ENCODE measurements at places on chromosomes 12 and 14.

- DNase-seq = no peak
Observed at GRCh38 chr12:3081091-3081490, 3.9 kb downstream of the TSPAN9 start.

DNA sequence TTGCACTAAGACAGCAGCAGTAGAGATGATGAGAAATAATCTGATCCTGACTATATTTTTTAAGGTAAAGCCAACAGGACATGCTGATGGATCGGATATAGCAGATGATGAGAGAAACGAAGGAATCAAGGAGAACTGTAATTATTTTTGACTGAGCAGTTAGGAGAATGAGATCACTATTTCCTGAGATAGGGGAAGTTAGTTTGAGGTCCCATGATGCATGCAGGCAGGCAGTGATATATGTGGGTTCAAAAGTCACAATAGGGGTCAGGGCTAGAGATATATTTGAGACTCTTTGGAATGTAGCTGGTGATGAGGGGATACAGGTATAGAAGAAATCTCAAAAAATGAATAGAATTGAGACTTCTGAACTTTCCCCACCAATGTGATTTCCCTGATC lies 107.6 kb downstream of the GTF2A1 start:
- DNase-seq = no peak

DNA sequence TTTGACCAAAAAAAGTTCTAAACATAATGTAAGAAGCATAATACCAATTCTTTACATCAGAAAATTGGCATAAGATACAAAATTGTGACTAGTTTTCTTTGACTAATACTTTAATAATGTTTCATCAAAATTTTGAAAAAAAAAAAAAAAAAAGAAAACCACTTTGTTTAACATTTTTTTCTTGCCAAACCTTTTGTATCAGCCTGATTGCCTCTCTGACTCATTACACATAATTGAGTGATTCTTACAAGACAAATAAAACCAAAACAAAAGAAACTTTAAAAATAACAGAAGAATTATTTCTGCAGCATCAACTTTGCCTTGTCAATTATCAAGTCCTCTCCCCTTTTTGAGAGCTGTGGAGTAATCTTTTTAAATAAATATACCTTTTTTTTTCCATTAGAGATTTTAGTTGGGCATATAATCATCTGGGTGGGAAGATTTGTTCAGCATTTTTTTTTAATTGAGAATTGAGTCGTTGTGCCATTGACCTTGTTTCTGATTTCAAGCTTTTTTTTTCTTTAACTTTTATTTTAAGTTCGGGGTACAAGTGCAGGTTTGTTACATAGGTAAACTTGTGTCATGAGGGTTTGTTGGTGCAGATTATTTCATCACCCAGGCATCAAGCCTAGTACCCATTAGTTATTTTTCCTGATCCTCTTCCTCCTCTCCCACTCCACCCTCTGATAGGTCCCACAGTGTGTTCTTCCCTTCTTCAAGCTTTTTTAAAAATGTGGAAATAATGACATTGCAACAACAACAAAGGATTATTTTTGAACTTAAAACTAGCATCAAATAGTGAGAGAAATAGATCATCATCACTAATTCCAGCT lies 45.8 kb upstream of the HMGA2 start:
- peak; percentile 86 for DNase-seq

- peak; percentile 84 for DNase-seq
Observed at GRCh38 chr12:115322275-115322674, 638.3 kb upstream of the TBX3 start.

DNA sequence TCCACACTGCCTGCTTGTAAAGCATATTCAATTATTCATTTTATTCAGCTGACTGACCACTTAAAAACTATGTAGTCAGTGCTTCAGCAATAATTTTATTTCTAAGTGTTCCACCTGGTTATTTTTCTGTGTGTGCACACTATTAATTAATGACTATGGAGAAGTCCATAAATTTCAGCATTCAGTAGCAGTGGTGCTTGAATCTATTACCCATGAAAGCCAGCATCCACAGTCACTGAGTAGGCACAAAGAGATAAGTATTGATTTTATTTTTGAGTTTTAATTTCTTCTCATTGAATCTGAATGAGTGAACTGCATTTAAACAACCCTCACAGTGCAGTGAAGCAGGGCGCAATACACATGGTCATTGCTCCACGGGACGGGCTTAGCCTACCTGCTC lies 643.1 kb downstream of the GALC start:
- no peak for DNase-seq

All from GM23248 (cell line).